NCI-H460 (cell line): ENCODE measurements at places on chromosomes 3 and 15. TPM values are rescaled to one million over a fixed set of nuclear protein-coding genes. Genes with fewer than 3 reads are reported as not detected.

Gene AGTR1
- total RNA-seq: 0.10 TPM in 1 of 2 replicates, not detected in the other

Gene CHL1
- total RNA-seq: 110 and 114 TPM in 2 replicates

DNA sequence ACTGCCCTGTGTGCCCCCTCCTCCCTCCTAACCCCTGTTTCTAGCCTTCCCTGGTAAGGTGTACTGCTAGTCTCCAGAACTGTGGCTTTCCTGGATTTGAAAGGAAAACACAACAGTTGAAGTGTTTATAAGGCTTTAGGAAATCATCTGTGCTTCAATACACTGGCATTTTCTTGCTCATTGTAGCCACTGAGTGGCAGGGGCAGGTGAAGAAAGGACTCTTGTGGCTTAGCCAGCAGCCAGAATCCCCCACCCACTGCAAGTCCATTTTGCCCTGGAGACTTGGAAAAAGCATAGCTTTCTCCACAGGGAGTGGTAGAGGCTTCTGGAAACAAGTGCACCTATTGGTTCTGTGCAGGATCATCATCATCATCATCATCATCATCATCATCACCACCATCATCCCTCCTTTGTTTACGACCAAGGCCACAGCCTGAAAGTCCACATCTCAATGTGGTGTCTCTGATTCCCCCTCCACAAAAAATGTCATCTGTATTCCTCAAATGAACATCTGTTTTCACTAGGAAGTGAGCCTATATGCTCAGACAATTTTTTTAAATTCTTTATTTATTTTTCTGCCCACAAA lies 33.4 kb downstream of the AQP9 start:
- no peak for DNase-seq

DNA sequence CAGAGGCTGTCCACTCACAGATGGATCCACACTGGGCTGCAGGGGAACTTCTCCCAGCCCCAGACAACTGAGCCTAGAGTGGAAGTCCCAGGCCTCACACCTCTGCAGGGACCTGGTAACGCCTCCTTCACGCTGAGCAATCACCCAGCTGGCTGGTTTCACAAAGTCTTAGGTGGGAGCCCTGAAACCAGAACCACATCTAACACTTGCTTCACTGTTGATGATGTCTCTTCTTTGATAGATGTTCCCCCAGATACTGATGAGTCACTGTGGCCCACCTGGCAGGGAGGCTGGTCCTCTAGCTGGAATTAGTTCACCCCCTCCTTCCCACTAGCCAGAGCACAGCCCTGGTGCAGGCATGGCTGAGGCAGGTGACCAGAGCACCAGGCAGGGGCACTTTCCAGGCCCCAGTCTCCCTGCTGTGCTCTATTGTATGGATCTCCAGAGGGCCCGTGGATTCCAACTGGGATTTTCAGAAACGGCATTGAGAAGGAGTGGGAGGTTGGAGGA lies 33.5 kb downstream of the MYL3 start:
- no peak for DNase-seq

- no peak for DNase-seq
Measured at GRCh38 chr3:25025236-25025635, 402.8 kb upstream of the RARB start.

GRCh38 chr3:177250151-177250550 lies 52.9 kb upstream of the TBL1XR1 start:
- no peak for DNase-seq

DNA sequence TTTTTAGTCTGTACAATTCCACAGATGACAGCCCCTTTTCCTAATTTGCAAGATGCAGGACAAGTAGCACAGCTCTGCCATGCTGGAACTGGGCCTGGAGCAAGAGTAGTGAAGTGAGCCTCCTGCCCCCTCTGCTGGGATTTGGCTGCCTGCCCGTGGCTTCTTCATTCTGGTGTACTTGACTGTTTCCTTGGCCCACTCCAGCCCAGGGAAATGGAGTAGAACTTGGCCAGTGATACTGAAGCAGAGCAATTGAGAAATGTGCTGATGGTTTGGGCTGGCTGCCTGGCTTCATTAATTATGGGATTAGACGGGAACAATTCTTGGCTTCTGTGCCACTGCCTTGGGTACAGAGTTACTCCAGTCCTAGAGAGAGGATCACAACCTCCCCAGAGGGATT lies 2.8 kb downstream of the GPD1L start:
- no peak for DNase-seq

DNA sequence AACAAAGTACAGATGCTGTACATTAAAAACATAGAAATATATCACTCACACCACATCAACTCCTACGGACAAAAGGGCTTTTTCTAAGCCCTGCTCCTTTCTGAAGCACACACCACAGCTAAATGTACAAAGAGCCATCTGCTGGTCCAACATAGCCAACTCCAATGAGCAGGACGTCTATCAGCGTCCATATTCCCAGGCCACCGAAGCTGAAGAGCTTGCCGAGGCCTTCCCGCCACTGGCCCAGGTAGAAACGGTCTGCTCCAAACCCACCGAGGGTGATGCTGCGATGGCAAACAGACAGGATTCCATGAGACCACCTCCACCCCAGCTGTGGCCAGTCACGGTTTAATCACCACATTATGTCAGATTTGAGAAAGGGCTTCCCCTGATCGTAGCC lies 9.8 kb downstream of the TM2D3 start:
- DNase-seq: peak; percentile 32

DNA sequence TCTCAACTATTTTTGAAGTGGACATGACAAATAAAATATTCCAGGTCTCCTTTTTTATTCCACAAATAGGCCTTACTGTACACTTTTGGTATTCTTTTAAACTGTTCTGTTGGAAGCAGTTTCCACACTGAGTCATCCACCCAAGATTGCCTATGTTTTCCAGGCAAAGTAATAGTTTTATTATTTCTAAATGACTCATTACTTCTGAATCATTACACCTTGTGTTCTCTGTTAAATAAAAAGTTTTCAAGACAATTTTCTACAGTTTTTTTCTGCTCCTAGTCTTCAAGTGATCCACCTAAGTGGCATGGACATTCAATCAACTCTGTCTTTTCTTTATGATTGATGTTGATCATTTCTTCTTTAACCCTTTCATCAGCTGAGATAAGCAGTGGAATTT lies 26.5 kb downstream of the PPP2R3A start:
- DNase-seq: no peak

GRCh38 chr3:134903837-134904236 lies 108.8 kb downstream of the EPHB1 start:
- no peak for DNase-seq

- DNase-seq: no peak
Measured at GRCh38 chr3:112083239-112083638, 3.0 kb upstream of the C3orf52 start.
